Renal pelvis (tissue), 12 donors: ENCODE measurements at places on chromosomes 7 and 10. TPM values are rescaled to one million over a fixed set of nuclear protein-coding genes. Genes with fewer than 3 reads are reported as not detected.

DNA sequence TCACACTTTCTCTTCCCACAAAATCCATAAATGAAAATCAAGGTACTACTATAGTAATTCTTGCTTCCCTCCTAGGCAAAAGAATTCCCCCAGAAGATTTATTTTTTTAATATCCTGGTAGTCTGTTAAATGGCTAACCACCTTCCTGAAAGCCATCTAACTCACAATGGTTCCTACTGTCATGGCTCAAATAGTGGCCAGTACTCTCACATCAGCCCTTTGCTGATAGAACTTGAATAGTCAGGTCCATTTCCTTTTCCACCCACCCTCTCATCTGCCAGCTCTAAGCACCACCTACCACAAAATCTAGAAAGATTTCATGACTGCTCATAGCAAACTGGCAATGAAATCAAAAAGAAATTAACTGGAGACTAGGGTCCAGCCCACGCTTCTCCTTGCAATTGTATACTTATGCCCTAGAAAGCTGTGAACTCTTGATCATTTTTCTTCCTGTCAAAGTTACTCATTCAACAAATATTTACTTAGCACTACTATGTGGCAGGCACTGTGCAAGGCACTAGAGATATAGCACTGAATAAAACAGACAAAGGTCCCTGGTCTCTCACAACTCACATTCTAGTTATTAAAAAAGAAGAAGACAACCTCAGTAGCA is 60.4 kb downstream of the ARMH3 start:
- DNase-seq, result no peak

DNA sequence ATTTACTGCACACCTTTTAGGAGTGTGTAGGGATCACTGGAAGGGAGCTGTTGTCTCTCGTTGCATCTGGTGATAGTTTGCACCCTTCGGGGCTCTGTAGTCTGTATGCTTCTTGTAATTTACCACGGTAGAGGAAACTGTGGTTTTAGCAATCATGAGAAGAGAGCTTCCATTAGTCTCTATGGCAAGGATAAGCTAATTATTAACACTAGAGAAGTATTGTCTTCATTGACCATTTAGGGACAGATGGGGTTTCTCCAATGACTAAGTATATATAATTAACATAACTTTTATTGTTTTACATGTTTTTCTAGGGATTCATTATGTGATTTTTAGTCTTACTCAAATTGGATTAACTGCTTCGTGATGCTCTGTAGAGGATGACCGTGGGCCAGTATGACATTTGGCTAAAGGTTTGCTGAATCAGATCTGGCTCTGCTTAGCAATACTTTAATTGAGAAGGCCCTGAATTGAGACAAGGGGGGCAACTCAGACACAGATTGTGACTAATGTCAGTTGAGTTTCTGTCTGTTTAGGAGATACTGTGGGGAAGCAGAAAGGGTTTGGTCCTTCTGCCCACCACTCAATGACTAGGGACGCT is 8.7 kb downstream of the SLC18A2 start:
- no peak for DNase-seq

GRCh38 chr10:132290631-132291030 is 17.1 kb downstream of the STK32C start:
- no peak for DNase-seq

GRCh38 chr10:70634011-70634410 is 31.5 kb upstream of the PRF1 start:
- no peak for DNase-seq

GRCh38 chr10:11706895-11707567 is 35.2 kb upstream of the ECHDC3 start:
- DNase-seq, result no peak

GRCh38 chr10:24670964-24671670 is 52.6 kb downstream of the ARHGAP21 start:
- no peak for DNase-seq

GRCh38 chr7:52120912-52121311 is 804.3 kb upstream of the COBL start:
- no peak for DNase-seq

GRCh38 chr7:137578541-137578940 is 235.0 kb upstream of the PTN start:
- DNase-seq, result no peak

DNA sequence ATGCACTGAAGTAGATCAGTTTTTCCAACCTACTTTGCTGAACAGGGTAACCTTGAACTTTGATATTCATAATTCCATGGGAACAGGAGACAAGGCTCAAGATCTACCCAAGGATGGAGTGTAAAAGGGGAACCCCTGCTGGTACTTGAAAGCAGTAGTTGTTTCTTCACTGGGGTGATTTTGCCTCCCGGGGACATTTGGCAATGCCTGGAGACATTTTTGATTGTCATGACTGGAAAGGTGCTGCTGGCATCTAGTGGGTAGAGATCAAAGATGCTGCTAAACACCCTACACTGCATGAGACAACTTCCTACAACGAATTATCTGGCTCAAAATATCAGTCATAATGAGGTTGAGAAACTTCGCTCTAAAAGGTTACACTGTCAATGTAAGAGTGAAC is 214.8 kb upstream of the CTBP2 start:
- DNase-seq, result no peak

GRCh38 chr10:114307731-114308130 is 68.7 kb downstream of the VWA2 start:
- DNase-seq, result no peak

KCNH2 gene
- polyA plus RNA-seq, result 22.5 TPM

CFAP46 gene
- polyA plus RNA-seq, result 11.2 TPM

EVX1 gene
- not detected for polyA plus RNA-seq

C7orf33 gene
- polyA plus RNA-seq, result not detected

SH2D4B gene
- polyA plus RNA-seq, result 0.20 TPM

FAM13C gene
- polyA plus RNA-seq, result 4.8 TPM

SEMA3E gene
- 2.0 TPM for polyA plus RNA-seq
